ENCODE measurements at places on chromosomes 7 and 10. TPM values are rescaled to one million over a fixed set of nuclear protein-coding genes. Genes with fewer than 3 reads are reported as not detected.

DNA sequence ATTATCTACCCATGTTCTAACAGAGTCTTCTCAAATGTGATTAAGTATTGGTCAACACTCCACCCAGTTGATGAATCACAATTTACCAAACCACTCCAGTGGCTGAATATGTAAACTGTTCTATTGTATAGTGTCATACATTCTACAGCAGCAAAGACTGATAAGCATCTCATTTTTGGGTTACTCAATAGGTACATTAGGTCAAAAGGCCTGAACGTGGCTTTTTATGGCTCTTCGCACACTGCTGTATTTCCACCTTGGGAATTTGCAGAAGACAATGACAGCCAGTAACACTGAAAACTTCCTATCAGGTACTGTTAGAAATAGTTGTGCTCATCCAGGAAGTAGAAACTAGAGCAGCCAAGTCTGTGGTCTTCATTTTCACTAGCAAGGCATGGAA, 166.9 kb downstream of the GLI3 start:
- no peaks in the 10 kb centered on the region for H3K36me3 ChIP-seq
- DNase-seq, result no peak
- H3K27me3 ChIP-seq, result no peaks in the 10 kb centered on the region
- H3K4me1 ChIP-seq, result peaks cover 14% of the 10 kb centered on the region
- no peak overlapping the region for H3K4me3 ChIP-seq

DNA sequence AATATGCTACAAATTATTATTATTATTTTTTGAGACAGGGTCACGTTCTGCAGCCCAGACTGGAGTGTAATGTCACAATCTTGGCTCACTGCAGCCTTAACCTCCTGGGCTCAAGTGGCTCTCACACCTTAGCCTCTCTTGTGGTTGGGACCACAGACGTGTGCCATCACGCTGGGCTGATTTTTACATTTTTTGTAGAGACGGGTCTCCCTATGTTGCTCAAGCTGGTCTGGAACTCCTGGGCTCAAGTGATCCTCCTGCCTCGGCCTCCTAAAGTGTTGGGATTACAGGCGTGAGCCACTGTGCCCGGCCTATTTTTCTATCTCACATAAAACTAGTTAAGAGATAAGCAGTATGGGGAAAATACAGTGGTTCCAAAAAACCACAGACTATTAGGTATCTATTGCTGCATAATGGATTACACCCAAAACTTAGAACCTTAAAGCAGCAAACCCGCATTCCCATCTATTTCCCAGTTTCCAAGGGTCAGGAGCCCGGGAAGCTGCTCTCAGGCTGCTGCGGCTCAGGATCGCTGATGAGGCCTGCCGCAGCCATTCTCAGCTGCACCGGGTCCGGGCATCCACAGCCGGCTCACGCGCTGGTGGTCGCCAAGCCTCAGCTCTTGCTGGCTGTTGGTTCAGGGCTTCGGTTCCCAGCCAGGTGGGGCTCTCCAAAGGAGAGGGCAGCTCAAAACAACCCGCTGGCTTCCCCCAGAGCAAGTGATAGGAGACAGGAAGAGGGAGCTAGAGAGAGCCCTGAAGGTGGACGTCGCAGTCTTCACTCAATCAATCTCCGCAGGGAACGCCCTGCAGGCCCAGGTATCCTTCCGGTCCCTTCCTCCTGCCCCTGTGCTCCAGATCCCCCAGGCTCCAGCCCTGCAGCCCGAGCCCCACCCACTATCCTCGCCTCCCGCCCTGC, 128.2 kb downstream of the UBE2H start:
- peak; percentile 78 for DNase-seq
- peaks cover under 1% of the 10 kb centered on the region for H3K4me1 ChIP-seq
- peak overlapping the region; percentile 84 for H3K4me3 ChIP-seq
- no peaks in the 10 kb centered on the region for H3K36me3 ChIP-seq
- H3K27me3 ChIP-seq, result no peaks in the 10 kb centered on the region
- H3K27ac ChIP-seq, result no peak overlapping the region

- no peaks in the 10 kb centered on the region for H3K27me3 ChIP-seq
- DNase-seq, result no peak
- no peak overlapping the region for H3K27ac ChIP-seq
- H3K4me1 ChIP-seq, result no peaks in the 10 kb centered on the region
- H3K4me3 ChIP-seq, result no peak overlapping the region
- no peaks in the 10 kb centered on the region for H3K36me3 ChIP-seq
These were observed 661.1 kb downstream of the PCDH15 start for GRCh38 chr10:54139819-54140428.

- DNase-seq, result no peak
- no peaks in the 10 kb centered on the region for H3K27me3 ChIP-seq
- H3K4me3 ChIP-seq, result no peak overlapping the region
- H3K4me1 ChIP-seq, result no peaks in the 10 kb centered on the region
- H3K27ac ChIP-seq, result no peak overlapping the region
- H3K36me3 ChIP-seq, result no peaks in the 10 kb centered on the region
These were observed 22.9 kb downstream of the IKZF1 start for GRCh38 chr7:50327443-50327842.

DNA sequence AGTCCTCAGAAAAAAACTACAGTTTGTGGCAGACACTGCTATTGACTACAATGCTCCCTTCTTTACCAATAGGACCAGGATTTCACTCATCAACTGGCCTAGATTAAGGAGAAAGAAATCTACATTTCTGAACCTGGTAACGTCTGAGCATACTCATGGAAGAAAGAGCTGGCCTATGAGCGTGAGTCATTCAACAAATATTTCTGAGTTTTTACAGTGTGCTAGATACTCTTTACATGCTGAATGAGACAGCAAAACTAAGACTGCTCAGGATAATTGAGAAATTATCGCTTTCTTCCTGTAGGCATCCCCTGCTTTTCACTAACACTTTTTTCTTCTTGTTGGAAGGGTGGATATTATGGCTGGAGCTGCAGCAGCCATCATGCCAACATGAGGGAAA, 609.7 kb downstream of the TNS3 start:
- peak overlapping the region; percentile 42 for H3K27ac ChIP-seq
- H3K36me3 ChIP-seq, result no peaks in the 10 kb centered on the region
- H3K4me3 ChIP-seq, result no peak overlapping the region
- DNase-seq, result no peak
- H3K4me1 ChIP-seq, result peaks cover 4% of the 10 kb centered on the region
- no peaks in the 10 kb centered on the region for H3K27me3 ChIP-seq

GRCh38 chr7:35906191-35906908, 105.5 kb downstream of the SEPTIN7 start:
- H3K27me3 ChIP-seq, result no peaks in the 10 kb centered on the region
- peaks cover 8% of the 10 kb centered on the region for H3K36me3 ChIP-seq
- no peak overlapping the region for H3K4me3 ChIP-seq
- no peak for DNase-seq
- no peak overlapping the region for H3K27ac ChIP-seq
- no peaks in the 10 kb centered on the region for H3K4me1 ChIP-seq

The CNNM1 gene
- total RNA-seq, result 0.36 TPM

The VGF gene
- total RNA-seq, result 0.36 TPM
